IMR-90 (cell line): ENCODE measurements at places on chromosomes 3 and 15. TPM values are rescaled to one million over a fixed set of nuclear protein-coding genes. Genes with fewer than 3 reads are reported as not detected.

DNA sequence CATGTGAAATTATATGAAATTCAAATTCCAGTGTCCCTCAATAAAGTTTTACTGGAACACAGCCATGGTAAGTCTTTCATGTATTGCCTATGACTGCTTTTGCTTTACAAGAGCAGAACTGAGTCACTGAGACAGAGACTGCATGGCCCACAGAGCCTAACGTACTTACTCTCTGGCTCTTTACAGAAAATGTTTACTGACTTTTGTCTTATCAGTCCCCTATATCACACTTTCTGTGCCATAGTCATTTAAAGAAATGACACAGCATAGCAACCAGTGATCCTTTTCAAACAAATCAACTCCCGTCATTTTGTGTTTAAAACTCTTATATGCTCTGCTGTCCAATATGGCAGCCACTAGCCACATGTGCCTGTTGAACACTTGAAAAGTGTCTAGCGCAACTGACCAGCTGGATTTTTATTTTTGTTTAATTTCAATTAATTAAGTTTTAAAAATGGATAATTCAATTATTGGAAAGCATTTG, 129.7 kb upstream of the CDIN1 start:
- peak; percentile 35 for DNase-seq

GRCh38 chr15:93986400-93986984, 244.9 kb upstream of the MCTP2 start:
- no peak for DNase-seq

DNA sequence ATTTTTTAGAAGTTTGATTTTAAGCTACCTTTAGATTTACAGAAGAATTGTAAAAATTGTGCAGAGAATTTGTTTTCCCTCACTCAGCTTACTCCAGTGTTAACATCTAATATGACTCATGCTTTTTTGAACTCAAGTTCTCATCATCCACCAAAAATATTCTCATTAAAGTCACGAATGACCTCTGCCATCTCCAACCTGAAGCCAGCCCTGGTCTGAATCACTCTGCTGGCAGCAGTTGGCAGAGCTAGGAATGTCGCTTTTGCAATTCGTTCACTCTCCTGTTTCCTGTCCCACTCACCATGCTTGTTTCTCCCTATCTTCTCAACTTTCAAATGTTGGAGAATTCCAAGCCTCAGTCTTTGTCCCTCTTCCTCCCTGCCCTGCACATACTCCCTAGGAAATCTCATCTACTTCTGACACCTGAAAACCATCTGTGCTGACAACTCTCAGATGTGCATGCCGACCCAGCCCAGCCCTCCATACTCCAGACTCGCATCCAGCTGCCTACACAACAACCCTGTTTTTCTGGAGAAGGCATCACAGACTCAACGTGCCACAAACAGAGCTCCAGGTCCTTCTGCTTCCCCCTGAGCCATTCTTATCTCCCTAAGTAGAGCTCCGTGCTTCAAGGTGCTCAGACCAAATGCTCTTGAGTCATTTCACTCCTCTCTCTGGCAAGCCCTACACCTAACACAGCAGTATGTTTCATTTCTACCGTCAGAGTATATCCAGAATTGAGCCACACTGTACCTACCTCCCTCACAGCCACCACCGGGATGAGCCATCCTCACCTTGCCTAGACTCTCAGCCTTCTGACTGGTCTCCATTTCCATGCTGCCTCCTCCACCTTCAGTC, 24.9 kb downstream of the PRR23E start:
- peak; percentile 1 for DNase-seq

DNA sequence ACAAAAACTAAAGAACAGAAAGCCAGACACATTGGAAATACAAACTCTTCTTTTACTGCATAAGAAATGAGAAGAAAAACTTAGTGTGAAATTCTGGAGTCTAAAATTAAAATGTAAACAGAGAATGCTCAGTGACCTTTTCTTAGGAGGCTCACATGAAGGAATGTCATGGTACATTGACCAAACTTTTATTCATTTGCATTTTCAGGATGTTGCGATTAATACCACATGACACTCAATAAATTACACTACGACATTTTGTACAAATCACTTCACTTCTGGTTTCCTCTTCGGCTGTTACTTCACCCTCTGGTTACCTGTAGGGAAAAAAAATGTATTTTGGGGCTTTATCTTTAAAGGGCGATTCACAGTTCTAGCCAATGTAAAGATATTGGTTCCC, 56.4 kb upstream of the ACTC1 start:
- no peak for DNase-seq

- peak; percentile 30 for DNase-seq
These were observed 166.8 kb downstream of the TCF12 start for GRCh38 chr15:57085267-57085666.

GRCh38 chr15:64525828-64526530, 65.6 kb downstream of the ZNF609 start:
- peak; percentile 45 for DNase-seq

DNA sequence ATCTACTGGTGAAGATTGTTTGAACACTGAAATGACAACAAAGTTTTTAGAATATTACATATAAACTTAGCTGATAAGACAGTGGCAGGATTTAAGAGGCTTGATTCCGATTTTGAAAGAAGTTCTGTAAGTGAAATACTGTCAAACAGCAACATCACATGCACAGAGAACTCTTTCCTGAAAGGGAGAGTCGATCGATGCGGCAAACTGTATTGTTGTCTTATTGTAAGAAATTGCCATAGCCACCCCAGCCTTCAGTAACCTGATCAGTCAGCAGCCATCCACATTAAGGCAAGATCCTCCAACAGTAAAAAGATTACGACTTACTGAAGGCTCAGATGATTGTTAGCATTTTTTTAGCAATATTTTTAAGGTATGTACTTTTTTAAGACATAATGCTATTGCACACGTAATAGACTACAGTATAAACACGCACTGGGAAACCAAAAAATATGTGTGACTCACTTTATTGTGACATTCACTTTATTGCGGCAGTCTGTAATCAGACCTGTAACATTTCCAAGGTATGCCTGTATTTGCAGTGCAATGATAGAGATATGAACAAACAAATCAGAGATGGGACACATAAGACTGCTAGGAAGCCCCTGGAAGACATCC, 225.6 kb upstream of the UBE2E1 start:
- peak; percentile 87 for DNase-seq

GRCh38 chr15:72168131-72168807, 29.3 kb downstream of the GRAMD2A start:
- peak; percentile 38 for DNase-seq

GRCh38 chr3:99698932-99699331, 60.5 kb downstream of the COL8A1 start:
- DNase-seq: no peak

- DNase-seq: no peak
These were observed 63.5 kb downstream of the BFSP2 start for GRCh38 chr3:133463347-133463860.

GRCh38 chr3:27357665-27358258, 11.4 kb downstream of the NEK10 start:
- DNase-seq: peak; percentile 56

DNA sequence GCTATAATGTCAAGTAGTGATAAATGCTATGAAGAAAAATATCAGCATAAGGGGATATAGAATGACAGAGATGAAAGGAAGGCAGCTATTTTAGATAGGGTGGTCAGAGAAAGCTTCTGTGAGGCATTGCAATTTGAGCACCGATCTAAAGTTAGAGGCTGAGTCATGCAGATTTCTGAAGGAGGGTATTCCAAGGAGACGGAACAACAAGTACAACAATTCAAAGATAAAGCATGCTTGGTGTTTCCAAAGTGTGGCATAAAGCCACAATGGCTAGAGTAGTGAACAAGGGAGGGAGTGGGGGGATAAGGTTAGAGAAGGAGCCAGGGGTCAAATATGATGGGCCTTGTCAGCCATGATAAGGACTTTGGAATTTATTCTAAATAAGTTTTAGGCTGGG, 71.9 kb downstream of the PFN2 start:
- DNase-seq: peak; percentile 86

DNA sequence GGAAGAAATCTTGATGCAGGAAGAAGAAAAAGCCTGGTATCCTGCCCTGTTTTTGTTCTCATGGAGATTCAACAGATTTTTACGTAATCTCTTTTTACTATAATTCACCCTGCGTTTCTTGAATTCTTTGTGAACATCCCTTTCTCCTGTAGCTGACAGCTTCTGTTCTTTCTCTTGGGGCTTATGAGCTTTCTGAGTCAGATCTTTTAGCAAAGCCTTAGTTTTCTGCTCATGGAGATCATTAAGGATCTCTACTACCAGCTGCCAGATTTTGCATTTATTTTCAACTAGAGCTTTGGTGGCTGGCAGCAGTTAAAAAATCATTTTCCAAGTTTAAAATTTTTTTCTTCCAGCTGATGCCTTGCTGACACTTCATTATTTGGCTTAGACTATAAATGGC, 51.6 kb downstream of the MOBP start:
- DNase-seq: no peak

DNA sequence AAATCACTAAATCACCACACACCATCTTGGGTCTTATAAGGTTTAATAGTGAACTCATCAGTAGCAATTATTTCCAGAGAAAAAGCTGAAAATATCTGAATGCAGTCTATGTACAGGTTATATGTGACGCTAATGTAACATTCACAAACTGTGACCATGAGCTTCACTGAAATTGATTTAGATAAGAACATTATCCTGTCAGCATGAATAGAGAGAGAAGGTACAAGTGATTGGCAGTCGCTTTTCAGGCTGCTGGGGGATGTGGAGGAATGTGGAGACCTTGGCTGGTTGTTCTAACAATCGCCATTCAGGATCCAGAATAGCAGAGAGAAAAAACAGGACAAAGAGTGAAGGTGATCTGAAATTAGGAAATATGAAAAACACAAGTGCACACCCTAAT, 98.1 kb downstream of the CADPS start:
- no peak for DNase-seq

DNA sequence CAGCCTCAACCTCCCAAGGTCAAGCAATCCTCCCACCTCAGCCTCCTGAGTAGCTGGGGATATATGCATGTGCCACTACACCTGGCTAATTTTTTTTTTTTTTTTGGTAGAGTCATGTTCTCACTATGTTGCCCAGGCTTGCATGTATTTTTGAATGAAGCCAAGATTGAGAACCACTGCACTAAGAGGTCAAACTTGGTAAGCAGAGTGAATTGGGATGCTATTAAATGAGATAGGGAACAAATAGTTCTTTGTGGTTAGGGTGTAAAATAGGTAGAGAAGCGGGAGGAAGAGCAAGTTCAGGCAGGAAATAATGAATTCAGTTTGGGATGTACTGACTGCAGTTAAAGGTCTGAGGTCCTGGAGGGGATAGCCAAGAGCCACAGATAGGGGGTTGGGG, 39.9 kb upstream of the PIAS1 start:
- no peak for DNase-seq

DNA sequence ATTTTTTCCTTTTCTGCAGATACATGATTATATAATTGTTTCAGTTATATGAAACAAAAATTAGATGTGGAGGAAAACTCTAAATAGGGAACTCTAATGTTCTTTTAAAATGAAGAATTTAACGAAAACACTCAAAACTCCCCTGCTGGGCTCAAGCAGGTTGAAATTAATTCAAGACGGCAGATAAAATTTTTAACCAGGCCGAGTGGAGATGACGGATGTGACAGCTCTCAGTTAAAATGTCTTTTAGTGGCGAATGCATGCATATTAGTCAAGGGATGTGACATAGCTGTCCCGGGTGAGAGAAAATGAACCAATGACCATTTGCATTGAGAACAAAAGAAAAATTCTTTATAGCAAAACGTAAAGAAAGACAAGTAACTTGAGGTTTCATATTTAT, 110.1 kb downstream of the ROBO2 start:
- DNase-seq: no peak

THRB gene
- not detected in 2 replicates for polyA plus RNA-seq

P2RY14 gene
- polyA plus RNA-seq: not detected in 2 replicates

ITIH3 gene
- 0.94 and 1.3 TPM in 2 replicates for polyA plus RNA-seq

ZPLD1 gene
- 0.03 TPM in 1 of 2 replicates, not detected in the other for polyA plus RNA-seq

FOXB1 gene
- polyA plus RNA-seq: not detected in 2 replicates

GPR156 gene
- polyA plus RNA-seq: 0.09 and 0.22 TPM in 2 replicates

GCSAM gene
- polyA plus RNA-seq: not detected in 2 replicates

ALG3 gene
- 52.6 and 55.5 TPM in 2 replicates for polyA plus RNA-seq

SMAD6 gene
- polyA plus RNA-seq: 8.5 and 13.6 TPM in 2 replicates
